HT1080 (cell line): ENCODE measurements at places on chromosomes 5 and 9. TPM values are rescaled to one million over a fixed set of nuclear protein-coding genes. Genes with fewer than 3 reads are reported as not detected.

DNA sequence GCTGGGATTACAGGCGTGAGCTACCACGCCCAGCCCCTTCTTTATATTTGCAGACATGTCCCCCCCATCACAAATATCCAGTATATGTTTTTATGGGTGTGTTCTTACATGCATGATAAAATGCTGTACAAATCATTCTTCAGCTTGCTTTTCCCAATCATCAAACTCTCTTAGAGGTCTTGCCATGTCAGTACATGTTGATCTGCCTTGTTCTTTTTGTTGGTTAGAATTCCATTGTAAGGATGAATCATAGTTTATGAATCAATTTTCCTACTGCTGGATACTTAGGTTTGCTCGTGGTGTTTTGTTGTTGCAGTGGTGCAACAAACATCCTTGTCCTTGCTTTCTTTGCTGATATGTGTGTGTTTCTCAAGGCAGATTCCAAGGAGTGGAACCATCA lies 79.9 kb upstream of the NEURL1B start:
- DNase-seq: no peak

DNA sequence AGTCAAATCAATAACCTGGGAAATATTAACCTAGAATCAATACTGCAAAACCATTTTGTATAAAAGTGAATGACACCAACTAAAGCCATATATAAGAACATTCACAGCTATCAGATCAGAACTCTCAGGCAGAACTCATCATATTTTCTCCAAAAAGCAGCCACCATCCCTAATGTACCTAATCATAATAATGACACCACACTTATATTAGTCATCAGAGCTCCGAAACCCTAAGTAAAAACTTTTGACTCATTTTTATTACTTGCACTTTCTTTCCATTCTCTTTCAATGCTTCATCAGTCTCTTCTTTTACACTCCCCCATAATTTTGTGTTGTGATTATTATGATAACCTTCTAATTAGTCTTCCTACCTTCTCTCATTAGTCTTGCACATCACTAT lies 45.3 kb downstream of the INSL6 start:
- no peak for DNase-seq

Gene TNIP1
- 72.9 and 83.0 TPM in 2 replicates for total RNA-seq

Gene FBN2
- total RNA-seq: 12.8 and 14.0 TPM in 2 replicates

Gene PJA2
- 21.7 and 26.2 TPM in 2 replicates for total RNA-seq

DNA sequence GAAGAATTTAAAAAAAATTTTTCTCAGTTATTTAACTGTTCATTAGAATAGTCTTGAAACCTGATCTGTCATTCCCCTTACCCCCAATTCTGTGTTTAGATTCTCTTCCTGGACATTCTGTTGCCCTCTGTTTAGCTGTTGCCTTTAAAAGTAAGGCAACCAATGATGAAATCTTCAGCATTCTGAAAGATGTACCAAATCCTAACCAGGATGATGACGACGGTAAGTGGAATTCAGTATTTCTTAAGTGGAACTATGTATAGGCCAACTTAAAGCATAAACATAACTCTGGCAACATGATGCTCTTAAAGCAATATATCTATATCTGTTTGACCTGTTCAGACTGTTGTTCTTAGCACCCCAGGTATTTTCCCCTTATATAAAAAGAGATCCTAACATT lies 27.2 kb downstream of the NCBP1 start:
- DNase-seq: no peak

Gene ITK
- total RNA-seq: not detected in 2 replicates

DNA sequence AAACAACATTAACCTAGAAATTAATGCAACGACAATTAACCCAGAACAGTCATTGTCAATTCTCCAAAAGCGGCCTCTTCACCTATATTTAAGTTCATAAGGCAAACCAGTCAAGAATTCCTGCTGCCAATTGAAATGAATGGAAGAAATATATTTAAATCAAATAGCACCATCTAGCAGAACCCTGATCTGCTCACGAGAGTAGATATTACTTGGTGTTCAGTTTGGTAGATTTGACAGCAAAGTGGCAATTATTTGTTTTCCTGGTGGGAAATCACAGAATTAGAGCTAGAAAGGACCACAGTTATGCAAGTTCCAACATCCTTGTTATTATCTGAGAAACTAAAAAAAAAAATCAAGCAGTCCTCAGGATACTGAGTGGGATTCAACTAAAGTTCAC lies 2.3 kb downstream of the SSBP2 start:
- DNase-seq: no peak

- no peak for DNase-seq
Observed at GRCh38 chr9:95771556-95772246, 103.8 kb upstream of the ERCC6L2 start.
